Osteoblast (primary cell): ENCODE measurements at places on chromosomes 12 and 14. TPM values are rescaled to one million over a fixed set of nuclear protein-coding genes. Genes with fewer than 3 reads are reported as not detected.

POP5 gene
- total RNA-seq, result 19.4 and 26.8 TPM in 2 replicates

TAS2R7 gene
- not detected in 2 replicates for total RNA-seq

SERPINA12 gene
- not detected in 2 replicates for total RNA-seq

GZMH gene
- total RNA-seq, result not detected in 2 replicates

- no peak for DNase-seq
Measured at GRCh38 chr12:10636611-10637010, 23.2 kb upstream of the MAGOHB start.

DNA sequence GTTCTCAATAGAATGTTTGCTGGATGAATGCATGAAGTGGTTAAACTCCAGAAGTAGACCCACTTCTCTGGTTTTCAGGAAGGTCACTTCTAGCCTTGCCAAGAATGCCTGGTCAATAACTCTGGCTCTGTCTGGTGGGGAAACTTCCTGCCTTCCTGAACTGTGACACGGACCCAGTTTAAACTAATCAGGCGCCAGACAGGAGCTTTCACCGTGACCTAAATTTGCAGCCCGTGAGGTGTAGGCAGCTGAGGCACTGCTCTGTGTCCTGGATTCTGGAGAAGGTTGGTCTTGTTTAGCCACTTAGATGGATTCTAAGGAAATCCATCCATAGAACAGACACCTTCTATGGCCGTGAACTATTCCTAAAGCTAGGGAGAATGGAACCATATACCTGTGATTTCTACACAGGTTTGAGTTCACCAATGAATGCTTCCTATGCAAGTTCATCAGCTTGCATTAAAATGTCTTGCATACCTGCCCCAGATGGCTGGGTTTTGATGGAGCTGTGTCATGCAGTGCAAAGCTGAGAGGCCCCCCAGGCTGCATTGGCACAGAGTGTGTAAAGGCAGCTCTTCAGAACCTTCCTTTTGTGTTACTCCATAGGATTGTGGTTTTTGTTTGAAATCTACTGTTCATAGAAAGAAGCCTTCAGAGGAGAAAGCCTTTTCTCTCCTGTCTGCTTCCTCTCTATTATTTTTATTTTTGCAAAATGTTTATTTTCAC lies 4.4 kb downstream of the CHST11 start:
- no peak for DNase-seq

DNA sequence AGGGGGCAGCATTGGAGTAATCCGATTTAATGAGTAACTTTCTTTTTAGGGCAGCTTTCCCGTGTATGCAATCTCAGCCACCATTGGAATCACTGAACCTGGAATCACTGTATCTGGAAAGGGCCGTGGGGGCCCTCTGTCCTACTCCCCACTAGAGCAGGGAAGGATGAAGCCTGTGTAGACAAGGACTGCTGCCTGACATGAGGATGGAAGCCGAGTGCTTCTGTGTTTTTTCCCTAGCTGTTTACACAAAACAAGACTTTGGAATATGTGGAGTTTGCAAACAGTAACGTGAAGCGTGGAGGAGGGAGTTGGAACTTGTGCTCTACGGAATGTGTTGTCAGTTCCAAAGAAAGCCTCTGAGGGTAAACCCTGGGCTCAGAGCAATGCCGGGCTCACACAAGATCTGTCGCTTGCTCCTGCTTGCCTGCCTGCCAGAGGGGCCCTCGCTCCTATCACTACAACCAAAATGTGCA lies 32.4 kb upstream of the HDAC7 start:
- no peak for DNase-seq

- DNase-seq, result peak; percentile 80
Measured at GRCh38 chr14:102234331-102235264, 70.4 kb downstream of the MOK start.

DNA sequence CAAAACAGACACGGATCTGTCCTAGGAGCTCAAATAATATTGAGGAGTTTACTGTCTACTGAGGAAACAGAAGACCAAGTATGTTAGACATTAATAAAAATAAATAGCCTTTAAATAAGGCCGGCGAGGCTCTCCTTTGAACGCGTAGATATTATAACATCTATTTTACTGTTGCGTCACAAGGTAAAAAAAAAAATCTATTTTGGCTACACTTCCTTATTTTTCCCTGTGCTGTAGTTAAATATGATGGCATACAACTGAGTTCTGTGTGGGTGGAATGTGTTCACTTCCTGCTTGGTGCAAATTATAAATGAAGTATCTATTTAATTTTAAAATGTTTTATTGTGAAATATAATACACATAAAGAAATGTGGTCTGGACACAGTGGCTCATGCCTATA lies 17.2 kb upstream of the RAD52 start:
- no peak for DNase-seq

DNA sequence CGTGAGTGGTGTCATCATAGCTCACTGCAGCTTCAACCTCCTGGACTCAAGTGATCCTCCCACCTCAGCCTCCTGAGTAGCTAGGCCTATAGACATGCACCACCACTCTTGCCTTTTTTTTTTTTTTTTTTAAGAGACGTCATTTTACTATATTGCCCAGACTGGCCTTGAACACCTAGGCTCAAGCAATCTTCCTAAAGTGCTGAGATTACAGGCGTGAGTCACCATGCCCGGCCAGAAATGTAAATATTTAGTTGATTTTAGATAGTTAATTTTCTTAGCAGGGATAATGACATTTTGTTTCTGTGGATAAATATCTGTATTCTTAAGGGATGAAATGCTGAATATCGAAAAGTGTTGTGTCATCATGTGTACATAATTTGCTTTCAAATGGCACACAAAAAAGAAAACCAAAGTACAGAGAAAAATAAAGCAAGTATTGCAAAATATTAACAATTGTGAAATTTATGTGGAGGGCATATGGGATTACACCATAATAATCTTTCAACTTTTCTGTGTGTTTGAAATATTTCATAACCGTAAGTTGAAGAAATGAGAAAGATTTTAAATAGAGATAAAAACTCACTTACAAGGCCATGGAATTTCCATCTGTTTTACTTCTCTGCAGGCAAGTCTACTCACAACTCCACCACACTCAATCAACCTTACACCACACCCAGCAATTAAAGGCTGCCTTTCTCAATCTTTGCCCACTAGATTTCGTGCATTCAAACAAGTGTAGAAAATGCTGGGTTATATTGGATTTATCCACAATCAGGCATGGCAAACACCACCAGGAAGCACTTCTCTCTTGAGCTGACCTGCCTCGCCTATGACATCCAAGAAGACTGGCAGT lies 93.7 kb downstream of the SPTSSA start:
- no peak for DNase-seq

- peak; percentile 25 for DNase-seq
Measured at GRCh38 chr14:100819829-100820475, 6.0 kb upstream of the MEG3 start.

DNA sequence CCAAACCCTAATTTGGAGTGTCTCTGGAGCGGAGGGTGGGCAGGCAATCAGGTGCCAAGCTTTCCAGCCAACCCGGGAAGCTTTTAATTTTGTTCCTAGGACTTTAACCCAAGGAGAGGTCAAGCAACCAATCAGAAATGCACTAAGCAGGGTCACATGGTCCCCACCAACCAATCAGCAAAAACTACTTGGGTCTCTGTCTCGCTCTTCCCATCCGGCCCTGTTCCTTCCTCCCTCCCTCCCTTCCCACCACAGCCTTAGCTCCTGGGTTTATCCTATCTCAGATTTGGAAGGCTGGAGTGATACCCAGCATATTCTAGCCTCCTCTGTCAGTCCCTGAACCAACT lies 7.3 kb downstream of the HOXC5 start:
- peak; percentile 91 for DNase-seq

DNA sequence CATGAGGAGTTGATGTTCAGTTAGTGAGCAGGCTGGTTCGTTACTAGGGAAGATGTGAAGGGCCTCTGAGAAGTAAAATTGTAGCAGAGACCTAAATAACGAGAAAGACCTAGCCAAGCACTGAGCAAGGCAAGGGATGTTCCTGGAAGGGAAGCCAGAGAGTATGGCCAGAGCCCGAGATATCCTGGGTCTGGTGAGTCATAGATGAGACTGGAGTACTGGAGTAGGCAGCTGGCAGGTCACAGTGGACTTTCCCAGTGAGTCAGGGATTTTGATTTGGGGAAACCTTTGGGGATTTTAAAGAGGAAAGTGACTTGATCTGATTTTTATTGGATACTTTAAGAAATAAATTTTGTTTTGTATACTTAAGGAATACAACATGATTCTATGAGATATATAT lies 369.0 kb downstream of the DIO2 start:
- DNase-seq, result no peak

- DNase-seq, result no peak
Measured at GRCh38 chr12:125100551-125101434, 35.6 kb downstream of the AACS start.

DNA sequence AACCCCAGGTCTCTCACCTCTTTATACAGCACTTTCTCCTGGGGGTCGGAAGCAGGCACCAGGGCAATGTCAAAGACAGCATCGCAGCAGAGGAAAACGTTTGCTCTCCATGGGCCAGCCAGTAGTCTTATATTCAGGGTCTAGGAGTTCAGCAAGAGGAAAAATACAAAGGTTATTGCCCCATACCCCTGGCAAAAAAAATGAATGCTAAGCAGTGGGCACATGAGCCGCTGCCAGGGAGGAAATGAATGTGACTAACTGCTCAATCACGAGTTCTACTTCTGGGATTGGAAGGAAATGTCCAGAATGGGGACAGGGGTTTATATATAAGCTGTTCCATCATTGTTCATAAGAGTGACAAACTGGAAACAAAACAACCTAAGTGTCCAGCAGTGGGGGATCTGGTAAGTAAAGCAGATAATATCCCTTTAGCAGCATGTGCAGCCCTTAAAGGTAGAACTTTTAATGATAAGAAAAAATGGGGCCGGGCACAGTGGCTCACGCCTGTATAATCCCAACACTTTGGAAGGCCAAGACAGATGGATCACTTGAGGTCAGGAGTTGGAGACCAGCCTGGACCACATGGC lies 53.8 kb downstream of the PHETA1 start:
- DNase-seq, result peak; percentile 81

DNA sequence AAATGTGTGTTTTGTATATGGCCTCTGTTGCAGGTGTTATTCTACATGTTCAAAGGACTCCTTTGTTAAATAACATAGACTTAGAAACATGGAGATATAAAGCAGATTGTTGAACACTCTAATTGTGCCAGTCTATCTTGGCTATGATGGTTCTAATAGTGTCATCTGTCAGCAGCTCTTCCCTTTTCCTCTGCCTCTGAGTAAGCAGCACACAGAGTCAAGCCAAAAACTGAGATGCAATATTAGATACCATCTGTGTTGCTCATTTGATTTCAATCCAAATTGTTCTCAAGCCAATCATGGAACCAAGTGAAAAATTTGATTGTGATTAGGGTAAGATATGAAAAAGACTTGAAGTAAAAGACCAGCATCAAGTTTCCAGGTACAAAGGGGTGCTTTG lies 871.1 kb upstream of the MGAT4C start:
- DNase-seq, result peak; percentile 63
